ENCODE measurements at places on chromosomes 2 and 18.
A peak's percentile ranks its signal among the peaks of the same experiment; 100 is the strongest.

DNA sequence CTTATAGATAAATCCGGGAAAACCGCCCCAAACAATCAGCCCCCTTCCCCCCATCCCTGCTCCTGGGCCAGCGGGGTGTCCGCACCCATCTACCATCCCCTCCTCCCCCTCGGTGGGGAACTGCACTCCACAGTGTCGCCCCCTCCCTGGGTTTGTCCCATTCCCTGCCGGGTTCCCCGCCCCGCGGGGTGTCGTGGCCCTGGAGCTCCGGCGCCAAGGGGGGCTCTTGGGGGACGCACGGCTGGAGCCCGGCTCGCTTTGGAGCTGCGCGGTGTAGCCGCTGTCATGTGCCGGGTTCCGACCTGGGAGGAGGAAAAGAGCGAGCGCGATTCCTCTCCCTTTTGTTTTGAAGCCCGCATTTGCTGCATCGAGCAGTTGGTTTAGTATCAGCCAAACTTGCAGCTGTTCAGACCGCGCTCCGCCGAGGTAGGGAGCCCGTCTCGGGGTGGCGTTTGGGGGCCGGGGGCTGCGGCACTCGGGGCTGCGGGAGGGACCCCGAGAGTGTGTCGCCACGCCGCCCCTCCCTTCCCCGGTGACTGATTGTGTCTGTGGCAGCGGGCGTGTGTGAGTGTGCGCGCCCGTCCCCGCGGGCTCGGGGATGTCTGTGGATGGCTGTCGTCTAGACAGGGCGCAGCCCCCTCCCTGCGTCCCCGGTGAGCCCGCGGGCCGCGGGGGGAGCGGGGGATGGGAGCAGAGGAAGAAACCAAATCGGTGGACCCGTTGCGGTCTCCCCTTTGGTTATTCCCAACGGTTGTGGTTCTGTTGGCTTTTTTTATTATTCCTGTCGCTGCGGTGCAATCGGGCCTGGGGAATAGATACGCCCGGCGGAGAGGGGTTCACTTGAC, 797 bp downstream of the CTIF start:
- DNase-seq = peak; percentile 28

- no peak for DNase-seq
Measured at GRCh38 chr2:75432761-75433361, 127.9 kb downstream of the EVA1A start.

DNA sequence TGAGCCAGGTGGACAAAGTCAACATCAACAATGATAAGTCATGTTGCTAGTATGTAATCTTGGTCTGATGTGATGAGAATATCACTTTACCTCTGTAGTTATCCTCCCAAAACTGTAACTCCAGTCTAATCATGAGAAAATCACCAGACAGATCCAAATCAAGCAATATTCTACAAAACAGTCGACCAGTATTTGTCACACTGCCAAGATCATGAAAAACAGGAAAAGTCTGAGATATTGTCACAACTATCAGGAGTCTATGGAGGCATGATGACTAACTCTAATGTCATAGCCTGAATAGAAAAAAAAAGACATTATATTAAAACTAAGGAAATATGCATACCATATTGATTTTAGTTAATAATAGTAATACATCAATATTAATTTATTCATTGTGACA, 1883.3 kb upstream of the CELF4 start:
- DNase-seq = no peak

DNA sequence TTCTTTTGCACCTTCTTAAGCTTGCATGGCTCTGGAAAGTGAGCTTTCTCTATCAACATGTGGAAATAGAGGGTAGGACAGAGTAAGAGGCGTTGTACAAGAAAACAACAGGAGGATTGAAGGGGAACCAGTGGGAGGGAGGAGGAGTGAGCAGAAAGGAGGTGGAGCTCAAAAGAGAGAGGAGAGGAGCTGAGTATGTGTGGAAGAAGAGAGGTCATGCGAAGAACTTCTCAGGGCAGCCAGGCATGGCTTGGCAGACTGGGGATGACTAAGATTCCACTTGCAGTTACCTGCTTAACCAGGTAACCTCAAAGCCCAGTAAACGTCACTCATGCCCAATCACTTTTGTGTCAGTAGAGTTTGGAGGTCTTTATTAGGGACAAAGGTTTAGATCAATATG, 105.1 kb downstream of the BCL2L11 start:
- no peak for DNase-seq

GRCh38 chr18:35610089-35610488, 28.5 kb downstream of the GALNT1 start:
- no peak for DNase-seq

DNA sequence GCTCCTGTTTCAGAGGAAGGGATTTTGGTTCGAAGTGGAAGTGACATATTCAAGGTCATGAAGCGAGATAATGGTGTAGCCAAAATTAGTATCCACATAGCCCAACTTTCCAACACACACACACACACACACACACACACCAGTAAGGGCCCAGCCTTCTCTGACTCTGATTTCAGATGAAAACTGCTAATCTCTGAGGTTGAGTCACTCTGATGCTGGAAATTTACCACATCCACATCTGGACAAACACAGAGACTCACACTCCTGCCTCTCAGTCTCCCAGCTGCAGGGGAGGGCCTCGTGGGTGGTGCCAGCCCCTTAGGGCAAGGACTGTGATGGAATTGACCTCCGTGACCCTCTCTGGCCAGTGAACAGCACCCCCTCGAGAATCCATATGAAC, 29.0 kb upstream of the SLC35F6 start:
- DNase-seq = no peak

DNA sequence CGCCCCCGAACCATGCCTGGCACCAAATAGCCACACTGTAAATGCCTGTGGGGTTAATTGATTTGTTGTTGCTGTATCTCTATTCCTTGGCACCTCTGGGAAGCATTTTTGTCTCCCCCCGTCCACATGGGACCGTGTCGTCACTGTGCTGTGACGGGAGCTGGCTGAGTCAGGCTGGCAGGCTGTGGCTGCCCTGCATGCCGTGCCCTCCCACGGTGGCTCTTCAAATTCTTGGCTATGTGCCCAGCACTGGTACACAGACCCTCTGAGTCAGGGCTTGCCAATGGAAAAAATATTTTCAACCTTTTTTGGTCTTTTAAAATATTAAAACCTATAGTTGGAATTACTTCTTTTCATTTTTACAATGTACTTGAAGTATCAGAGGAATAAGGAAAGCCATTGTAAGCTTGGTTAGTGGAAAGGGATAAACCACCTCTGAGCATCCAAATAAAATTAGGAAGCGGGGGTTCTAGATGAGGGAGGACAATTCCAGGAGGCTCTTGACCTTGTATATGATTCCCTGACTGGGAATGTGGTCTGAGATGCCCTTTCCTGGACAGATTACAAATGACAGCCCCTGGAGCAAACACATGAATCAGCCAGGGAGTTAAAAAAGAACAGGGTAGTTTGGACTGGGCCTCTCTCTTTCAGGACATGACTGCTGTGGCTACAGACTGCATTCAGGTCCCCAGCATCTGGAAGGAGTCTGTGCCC, 59.4 kb downstream of the DGKD start:
- peak; percentile 59 for DNase-seq

- no peak for DNase-seq
Measured at GRCh38 chr2:6656633-6657032, 209.1 kb downstream of the CMPK2 start.

DNA sequence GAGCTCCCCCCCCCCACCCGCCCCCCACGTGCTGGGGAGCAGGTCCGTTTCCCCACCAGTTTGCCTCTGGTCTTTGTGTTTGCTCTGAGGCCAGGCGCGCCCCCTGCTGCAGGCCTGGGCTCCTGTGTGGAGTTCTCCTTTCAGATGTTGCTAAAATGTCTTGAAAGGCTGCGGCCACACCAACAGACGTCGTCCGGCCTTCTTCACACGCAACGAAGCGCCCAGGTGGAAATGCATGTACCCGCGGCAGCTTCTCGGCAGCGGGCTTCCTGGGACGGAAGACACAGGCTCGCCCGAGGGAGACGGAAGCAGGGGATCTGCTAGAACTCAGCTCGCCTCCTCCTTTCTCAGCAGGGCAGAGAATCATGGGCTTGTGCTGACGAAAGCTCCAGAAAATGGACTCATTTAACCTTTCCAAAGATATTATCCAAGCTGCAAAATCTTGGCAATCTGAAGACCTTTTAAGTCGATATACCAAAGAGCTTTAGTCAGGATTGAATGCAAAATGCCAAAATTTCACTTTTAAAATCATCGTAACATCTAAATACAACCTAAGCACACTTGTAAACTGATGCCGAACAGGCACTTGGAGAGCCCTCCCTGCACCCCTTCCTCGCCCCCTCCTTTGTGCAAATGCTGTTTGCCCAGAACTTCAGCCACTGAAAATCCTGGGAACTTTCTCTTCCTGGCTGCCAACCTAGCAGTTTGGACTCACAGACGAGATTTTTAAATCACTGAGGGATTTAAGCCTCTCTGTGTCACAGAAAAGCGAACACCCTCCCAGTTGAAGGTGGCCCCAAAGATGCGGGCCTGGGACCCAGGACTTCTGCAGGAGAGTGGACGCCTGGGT, 125.5 kb upstream of the ZNF516 start:
- DNase-seq = peak; percentile 44

- no peak for DNase-seq
Measured at GRCh38 chr2:170848587-170848986, 31.9 kb downstream of the GAD1 start.

- DNase-seq = no peak
Measured at GRCh38 chr2:208379192-208379591, 27.4 kb upstream of the PTH2R start.

- DNase-seq = no peak
Measured at GRCh38 chr2:160061533-160061932, 882 bp downstream of the PLA2R1 start.

- no peak for DNase-seq
Measured at GRCh38 chr2:241286348-241287090, 29.0 kb downstream of the HDLBP start.

GRCh38 chr2:16288371-16289112, 348.2 kb downstream of the MYCN start:
- no peak for DNase-seq

DNA sequence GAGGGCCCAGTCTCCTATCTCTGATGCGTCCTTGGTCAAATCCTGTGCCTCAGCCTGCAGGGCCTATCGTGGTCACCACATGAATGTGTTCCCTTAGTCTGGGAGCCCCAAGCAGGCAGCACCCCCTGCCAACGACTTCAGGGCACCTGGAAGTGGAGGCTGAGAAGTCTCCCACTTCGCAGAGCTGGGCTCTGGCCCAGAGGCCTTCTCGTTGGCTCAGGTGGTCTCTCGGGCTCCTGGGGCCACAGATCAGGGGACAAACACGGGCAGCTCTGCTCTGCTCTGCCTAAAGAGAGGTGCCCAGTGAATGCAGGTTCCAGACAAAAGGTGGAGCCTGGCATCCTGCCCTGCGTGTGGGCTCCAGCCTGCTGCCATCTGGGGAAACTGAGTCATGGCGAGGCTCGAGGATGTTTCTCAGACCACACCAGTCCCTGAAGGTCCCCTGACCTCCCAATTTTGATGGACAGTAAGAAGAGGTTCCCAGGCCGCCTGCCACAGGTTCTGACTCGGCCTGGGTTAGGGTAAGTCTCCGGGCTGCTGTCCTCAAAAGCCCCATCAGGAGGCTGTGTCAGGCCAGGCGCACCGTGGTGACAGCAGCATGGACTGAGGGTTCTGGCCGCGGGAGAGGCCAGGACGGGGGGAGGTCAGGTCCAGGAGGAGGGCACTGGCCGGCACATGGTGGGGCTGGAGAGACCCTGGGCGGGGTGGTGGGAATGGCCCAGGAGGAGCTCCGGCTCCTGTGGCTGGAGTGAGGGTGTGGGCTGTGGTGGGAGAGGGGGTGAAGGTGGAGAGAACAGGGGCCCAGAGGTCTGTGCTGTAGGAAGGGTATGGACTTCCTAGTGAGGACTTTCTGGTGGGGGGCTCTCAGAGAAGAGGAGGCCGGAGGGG, 1.4 kb upstream of the TEKT4 start:
- DNase-seq = no peak

GRCh38 chr2:202529389-202529788, 105.4 kb upstream of the FAM117B start:
- no peak for DNase-seq

DNA sequence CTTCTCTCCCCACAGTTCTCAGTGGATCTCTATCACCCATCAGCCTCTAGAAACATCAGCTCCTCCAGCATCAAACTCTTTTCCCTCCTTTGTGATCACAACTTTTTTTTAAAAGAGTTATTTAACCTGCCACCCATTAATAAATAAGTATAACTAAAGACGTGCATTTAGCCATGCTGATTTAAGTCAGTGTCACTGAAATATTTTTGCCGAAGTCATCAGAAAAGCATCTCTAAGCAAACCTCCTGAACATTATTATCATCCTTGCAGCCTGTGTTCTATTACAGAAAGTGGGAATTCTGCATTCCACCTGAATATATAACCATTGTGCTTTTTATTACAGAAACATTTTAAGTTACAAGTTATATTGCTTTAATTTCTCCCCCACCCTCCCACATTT, 106.2 kb upstream of the ARHGAP28 start:
- no peak for DNase-seq

DNA sequence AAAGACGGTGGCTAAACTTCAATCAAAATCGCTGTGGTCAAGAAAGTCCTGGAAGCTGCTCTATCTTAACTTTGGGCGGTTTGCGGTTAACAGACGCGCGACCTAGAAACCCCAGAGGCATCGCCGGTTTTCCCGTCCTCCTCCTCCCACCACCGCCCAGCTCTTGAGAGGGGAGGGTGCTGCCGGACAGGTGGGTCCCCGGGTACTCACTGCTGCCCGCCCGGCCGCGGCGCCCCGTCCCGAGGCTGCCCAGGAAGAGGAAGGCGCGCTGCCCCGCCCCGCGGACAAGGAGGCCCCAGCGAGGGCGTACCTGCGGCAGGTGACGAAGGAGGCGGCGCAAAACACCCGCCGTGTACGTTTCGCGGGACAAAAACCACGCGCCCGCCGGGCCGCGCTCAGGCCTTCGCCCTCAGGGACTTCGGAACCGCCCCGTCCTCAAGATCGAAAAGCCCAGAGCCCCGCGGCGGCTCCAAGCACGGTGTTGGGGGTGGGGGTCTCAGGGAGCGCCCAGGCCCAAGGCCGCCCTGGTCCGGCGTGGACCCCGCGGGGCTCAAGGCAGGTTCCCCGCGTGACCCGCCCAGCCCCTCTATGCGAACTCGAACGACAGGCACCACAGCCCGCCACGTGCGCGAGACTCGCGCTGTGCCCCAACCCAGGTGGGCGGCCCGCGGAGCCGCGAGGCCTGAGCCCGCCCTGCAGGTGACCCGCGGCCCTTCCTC, at the start of gene SH3YL1:
TSS of gene SH3YL1 (minus strand) at position 259 of the 719 bp plus-strand sequence. CDS start at position 211, 48 bp downstream.
- DNase-seq = peak; percentile 56

GRCh38 chr2:88724643-88725332, 33.3 kb downstream of the RPIA start:
- DNase-seq = no peak

DNA sequence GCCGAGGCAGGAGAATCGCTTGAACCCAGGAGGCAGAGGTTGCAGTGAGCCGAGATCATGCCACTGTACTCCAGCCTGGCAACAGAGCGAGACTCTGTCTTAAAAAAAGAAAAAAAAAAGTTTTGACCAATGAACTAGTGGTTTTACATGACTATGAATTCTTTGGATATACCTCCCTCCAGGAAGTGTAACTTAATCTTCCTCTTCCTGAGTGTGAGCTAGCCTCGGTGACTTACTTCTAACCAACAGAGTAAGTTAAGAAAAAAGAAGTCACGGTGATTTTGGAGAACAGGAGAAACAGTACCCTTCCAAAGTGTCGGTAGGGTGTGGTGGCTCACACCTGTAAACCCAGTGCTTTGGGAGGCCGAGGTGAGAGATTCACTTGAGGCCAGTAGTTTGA, 7.1 kb downstream of the TIA1 start:
- no peak for DNase-seq

- DNase-seq = no peak
Measured at GRCh38 chr2:233464056-233464455, 102.5 kb downstream of the USP40 start.

GRCh38 chr2:207123335-207123744, 42.4 kb downstream of the KLF7 start:
- peak; percentile 71 for DNase-seq

GRCh38 chr2:154132827-154133226, 261.1 kb downstream of the GALNT13 start:
- DNase-seq = no peak

Data from stimulated activated CD4-positive, alpha-beta T cell treated with anti-CD3 and anti-CD28 coated beads, Interleukin-2, amount 100 ng/mL, for 24 hours (primary cell).